T follicular helper cell (primary cell): ENCODE measurements at places on chromosomes 5 and 9.

DNA sequence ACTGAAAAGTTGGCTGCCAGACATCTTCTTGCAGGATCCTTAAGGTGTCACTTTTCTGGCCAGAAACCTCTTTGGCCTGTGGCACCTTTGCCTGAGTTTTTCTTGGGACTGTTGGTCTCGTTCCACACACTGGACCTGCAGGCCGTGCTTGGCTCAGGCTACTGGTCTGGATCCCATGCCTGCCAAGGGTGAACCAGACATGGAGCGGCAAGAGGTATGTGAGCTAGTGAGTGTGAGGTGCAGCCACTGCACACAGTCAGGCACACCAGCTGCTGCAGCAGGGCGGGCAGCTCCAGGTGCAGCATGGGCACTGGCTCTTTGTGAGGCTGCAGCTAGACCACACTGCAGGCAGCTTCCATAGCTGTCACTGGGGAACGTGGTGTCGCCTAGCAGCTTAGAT is 47.9 kb downstream of the NDUFAF2 start:
- no peak for DNase-seq

GRCh38 chr5:175609526-175609925 is 48.3 kb upstream of the HRH2 start:
- DNase-seq: no peak

DNA sequence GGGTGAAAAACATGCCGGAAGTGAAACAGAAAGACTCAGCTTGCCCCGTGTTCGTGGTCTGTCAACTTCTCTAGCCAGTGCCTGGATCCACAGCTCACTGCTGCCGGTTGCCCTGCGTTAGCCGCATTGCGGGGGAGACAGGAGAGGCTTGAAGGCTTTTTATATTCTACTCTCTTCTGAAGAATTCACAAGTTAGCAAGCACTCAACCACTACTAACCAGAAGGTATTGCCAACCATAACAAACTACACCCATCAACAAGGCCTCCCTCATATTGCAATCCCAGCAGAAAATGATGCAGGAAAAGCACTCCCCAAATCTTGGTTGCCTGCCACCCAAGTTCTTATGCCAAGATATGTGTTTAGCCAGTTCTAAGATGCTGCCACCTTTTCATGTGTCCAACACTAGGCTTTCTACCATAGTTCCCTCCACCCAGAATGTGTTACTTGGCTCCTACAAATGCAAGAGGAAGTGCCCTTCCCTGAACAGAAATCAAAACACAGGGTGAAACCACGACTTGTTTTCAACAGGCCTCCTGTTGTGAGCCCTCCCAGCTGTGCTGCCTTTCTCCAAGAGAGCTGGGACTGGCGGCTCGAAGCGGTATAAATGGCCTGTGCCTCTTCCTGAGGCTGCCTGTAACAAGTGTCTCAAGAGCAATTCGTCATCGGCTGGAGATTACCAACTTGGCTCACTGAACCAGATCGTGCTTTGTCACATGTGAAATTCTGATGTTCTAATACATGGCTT is 129.0 kb downstream of the SNX18 start:
- DNase-seq: peak; percentile 5

DNA sequence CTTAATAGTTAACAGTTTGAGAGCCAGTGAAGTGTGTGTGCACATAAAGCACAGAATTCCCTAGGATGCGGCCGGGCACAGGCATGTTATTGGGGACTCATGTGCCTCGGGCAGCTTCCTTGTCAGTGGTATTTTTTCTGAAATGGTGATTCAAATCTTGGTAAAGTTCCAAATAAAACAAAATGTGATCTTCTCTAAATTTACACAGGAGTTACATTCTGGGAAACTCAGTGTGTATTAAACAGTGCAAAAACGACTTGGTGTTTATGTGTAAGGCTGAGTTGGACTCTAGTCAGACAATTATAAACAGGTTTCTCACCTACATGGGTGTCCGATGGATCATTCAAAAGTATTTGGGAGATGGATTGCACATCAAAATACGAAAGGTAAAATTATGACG is 48.9 kb downstream of the BOD1 start:
- no peak for DNase-seq

DNA sequence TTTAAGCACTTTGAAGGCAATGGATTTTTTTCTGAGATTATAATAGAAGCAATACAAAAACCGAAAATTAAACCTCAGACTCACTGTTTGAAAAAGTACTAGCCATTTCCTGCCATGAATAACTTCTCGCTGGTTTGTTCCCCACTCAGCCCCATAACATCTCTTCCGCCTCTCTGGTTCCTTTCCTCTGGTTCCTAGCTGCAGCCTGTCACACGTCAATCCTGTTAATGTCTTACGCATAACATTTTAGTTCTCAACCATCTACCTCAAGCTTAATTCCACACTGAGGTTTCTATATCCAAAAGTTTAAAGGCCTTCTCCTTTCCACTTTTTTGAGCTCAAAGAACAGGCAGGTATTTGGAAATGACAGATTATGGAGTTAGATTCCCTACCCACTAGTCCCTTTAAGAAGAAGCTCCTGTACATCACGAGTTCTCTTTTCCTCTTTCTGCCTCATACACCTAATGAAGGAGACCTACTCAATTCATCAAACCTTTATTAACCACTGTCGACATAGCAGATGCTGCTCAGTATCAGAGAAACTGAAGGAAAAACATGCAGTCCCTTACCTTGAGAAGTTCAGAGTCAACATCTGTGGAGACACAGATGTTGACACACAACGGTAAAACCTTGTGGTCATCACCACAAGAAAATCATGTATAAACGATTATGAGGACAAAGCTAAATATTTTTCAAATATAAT is 243.0 kb upstream of the PTGER4 start:
- peak; percentile 38 for DNase-seq

- no peak for DNase-seq
Measured at GRCh38 chr5:68994645-68995044, 99.2 kb upstream of the SLC30A5 start.

DNA sequence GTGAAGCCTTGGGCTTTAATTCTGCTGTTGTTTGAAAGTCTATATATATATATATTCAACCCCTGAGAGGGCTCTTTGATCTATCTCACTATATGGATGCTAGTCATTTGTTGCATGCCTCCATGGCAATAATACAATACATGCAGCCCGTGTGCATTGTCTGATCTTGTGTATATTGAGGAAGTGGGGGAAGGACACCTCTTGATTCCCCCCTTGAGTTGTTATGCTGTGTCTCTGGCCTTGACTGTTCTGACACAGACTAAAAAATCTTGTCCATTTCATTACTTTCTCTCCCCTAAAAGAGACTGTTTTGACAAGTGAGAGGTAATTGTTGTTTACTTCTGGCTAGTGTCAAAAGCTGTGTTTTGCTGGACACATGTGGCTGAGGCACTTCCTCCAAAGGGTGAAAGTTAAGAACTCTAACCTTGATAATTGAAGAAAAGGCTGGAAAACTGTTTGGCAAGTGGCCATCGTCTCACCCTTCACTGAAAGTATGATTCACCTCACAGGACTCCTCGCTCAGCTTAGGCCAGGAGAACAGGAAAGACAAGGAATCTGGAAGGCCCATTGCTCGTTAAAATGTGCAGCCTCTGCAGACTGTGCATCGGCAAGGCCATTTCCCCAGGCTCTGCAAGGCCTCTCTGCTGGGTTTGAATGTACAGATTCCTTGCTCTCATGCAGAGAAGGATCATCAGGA is 304.0 kb downstream of the PRELID2 start:
- DNase-seq: no peak

- peak; percentile 41 for DNase-seq
Measured at GRCh38 chr9:97386733-97387503, 25.0 kb upstream of the TDRD7 start.

- no peak for DNase-seq
Measured at GRCh38 chr9:123550012-123550411, 194.0 kb downstream of the CRB2 start.

DNA sequence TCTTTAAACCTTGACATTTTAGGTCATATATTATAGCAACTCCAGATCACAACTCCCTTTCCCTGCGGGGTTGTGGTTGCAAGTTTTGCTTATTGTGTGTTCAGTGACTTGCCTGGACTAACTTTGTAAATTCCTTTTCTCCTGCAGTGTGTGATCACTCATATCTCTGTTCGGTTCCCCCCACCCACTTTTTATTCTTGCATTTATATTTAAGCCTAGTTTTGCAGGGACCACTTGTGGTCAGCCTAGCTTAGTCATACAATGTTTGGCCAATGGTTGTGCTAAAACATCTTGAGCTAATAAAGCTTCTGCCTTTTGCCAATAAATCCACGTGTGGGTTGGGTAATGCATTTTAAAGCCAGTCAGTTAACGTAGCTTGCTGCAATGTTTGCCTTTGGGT is 146.5 kb upstream of the IRX4 start:
- no peak for DNase-seq

- DNase-seq: no peak
Measured at GRCh38 chr5:177967221-177967887, 28.7 kb downstream of the PROP1 start.

- DNase-seq: no peak
Measured at GRCh38 chr9:124708074-124708473, 63.0 kb downstream of the NR6A1 start.

DNA sequence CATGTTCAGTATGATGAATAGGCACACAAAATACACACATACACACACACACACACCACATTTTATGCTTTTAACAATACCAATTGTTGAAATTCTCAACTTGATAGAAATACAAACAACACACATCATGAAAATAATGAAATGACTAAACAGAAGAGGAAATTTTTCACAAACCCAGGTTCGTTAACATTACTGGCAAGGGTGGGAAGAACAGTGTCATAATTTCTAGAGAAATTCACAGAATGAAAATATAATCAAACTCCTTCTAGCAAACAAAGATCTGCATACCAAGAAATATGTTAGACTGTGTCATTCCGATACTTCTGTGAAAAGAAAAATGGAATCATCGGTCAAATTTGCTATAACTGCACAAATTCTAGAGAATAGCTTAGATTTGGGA is 41.9 kb downstream of the ST8SIA4 start:
- DNase-seq: no peak

DNA sequence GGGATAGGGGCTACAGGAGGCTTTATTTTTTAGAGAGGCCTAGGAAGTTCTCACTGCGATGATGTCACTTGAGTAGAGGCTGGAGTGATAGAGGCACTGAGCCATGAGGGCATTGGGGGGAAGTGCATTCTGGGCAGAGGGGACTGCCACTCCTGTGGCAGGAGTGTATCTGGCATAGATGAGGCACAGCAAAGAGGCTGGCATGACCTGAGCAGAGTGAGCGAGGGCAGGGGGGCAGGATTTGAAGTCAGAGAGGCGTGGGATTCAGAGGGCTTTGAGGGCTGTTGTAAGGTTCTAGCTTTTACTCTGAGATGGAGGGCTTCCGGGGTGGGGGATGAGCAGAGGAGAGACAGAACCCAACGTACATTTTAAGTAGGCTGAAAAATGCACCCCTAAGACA is 91.9 kb upstream of the SH3PXD2B start:
- no peak for DNase-seq

DNA sequence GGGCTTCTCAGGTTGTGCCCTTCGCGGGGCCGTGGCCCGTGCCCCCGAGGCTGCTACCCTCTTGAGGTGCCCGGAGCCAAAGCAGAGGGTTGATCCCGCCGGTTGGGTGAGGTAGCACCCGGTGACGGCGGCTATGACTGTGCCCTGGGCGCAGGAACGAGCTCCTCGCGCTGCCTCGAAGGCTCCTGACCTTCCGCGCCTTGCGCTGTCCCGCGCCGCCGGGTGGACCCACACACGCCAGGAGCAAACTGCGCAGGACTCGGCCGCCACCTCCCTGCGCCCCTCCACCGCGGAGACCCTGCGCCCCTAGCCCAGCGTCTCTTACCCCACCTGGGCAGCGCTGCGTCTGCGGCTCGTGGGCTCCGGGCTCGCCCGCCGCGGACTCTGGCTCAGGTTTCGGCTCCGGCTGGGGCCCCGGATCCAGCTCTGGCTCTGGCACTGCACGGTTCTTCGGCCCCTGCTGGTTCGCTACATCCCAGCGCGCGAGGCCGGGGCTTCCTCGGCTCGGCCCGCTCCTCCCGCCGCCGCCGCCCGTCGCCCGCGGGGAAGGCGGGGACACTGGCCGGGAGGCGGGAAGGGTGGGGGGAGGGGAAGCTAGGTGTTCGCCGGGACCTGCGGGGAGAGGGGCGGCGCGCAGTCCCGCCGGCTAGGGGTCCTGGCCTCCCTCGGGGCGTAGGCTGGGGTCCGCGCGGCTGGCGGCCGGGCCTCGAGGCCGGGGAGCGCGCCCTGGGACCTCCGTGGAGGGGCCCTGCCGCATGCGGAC is 5.4 kb upstream of the PITX1 start:
- no peak for DNase-seq

DNA sequence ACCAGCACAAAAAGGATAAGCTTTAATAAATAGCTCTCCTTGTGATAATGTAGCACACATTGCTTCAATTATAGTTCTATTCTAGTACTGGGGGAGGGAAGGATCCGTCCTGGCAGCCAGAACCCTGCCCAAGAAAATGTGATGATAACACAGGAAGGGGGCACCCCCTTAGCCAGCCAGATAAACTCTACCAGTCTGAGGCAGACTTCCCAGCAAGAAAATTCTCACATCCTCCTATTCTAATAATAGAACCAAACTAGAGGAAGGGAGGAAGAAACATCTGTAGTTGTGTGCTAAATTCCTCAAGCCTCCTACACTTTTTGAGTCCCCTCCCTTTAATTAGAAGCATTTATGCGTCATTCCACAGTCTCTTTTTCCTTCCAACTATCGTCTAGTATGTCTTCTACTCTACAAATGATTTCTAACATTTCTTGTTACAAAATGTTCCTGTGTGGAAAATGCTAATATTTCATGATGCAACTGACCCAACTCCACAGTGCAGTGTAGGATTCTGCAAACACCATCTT is 261.0 kb downstream of the SEMA5A start:
- no peak for DNase-seq

DNA sequence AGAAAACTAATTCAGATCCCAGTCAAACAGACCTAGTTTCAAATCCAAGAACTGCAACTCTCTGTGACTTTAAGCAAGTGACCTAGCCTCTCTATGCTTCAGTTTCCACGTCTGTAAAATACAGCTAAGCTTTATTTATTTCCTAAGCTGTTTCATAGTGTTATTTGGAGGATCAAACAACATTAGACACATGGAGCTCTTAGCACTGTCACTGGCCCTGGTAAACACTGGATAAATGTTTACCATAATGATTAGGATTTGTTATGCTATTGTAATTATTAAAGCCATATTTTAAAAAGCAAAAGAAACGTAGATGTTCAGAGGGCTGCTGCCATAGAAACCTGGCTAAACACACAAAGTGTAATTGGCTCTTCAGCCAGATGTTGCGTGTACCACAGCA is 26.6 kb upstream of the C5orf58 start:
- no peak for DNase-seq

DNA sequence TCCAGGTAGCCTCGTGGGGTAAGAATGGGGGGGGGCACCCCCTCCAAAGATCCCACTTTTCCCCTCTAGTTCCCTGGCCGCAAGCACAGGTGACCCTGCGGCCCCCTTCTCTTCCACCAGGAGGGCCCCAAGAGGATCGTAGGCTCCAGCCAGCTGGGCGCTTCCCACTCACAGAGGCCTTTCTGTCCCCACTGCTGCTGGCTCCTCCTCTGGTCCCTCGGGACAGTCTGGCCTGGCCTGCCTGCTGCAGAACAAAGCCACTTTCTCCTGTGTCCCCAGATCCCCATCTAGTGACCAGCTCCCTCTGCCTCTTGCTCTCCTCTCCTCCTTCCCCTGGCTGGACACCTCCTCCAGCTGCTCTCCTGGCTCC is 534 bp upstream of the SAPCD2 start:
- DNase-seq: no peak
